Glomerular endothelial cell (primary cell): ENCODE measurements at places on chromosomes 2 and 18.

GRCh38 chr2:70069049-70069448 lies 18.2 kb upstream of the PCBP1 start:
- no peak for DNase-seq

DNA sequence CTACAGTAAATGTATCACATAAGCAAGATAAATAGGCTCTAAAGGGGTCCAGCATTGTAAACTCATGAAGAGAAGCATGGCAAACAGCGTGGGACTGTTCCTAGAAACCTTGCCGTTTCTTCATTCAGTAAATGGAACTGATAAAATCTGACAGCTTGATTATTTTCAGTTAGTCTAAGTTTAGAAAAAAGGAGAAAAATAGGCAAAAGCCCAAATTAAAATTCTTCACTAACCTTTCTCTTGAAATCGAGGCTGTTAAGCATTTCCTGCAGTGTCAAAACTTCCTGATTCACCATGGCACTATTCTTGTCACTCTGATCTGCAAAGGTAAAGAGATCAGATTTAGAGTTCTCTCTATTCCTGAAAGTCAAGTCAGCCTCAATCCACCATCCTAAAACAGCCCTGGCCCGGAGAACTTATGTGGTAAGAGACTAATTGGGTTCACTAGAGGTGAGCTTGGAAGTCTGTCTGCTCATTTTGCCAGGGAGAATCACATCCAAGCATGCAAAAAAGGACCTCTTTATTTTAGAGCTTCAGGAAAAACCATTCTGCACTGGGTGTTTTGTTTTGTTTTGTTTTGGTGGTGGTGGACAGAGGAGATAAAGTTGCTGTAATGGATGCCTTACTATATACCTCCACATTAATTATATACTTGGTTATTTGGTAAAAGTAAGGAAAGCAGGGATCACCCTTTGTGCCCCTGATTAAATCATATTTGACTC lies 52.4 kb upstream of the STAT1 start:
- no peak for DNase-seq

- no peak for DNase-seq
Measured at GRCh38 chr2:38224181-38224580, 148.2 kb upstream of the CYP1B1 start.

- no peak for DNase-seq
Measured at GRCh38 chr2:234331566-234331965, 165.3 kb downstream of the ARL4C start.

DNA sequence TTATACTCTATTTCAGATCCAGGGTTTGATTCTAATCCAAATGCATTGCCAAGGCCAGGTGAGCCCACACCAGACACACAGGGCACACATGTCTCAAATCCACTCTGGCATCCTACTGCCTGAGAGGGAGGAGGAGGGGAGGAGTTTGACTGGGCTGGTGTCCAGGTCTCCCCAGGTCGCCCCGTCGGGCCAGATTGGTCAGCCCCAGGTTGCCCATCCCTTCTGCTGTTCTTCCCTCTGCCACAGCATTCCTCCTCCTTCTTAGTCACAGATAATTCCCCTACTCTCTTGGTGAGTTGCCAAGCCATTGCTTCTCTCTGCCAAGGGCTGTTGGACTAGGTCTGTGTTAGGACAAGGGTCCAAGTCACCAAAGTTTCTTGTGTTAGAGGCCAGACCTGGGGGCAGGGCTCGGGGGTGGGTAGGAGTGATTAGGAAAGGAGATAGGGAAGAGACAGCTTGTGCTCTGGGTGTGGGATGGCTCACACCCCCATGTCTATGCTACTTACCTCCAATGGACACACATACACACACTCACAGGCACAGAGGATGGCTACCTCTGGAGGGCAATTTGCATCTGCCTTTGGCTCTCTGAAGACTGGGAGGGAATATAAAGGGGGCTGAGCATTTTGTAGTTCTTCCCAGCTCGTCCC lies 2.5 kb upstream of the EGR4 start:
- no peak for DNase-seq

GRCh38 chr18:8424917-8425725 lies 184.1 kb upstream of the RAB12 start:
- no peak for DNase-seq

- DNase-seq: no peak
Measured at GRCh38 chr18:50080932-50081560, 113.9 kb downstream of the MYO5B start.

DNA sequence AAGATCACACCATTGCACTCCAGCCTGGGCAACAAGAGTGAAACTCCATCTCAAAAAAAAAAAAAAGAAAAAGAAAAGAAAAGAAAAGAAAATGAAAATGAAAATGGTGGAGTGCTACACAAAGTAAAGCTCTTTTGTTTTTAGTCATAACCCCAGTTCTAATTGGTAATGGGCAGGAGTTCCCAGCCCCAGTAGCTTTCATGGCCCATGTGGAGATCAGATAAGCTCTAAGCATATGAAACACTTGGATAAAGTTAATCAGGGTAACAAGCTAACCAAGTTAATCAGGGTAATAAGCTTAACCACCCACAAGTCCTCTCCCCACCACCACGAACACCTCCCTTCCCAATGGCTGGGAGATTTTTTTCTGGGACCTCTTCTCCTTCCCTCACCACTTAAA lies 240.8 kb downstream of the BCL11A start:
- no peak for DNase-seq

DNA sequence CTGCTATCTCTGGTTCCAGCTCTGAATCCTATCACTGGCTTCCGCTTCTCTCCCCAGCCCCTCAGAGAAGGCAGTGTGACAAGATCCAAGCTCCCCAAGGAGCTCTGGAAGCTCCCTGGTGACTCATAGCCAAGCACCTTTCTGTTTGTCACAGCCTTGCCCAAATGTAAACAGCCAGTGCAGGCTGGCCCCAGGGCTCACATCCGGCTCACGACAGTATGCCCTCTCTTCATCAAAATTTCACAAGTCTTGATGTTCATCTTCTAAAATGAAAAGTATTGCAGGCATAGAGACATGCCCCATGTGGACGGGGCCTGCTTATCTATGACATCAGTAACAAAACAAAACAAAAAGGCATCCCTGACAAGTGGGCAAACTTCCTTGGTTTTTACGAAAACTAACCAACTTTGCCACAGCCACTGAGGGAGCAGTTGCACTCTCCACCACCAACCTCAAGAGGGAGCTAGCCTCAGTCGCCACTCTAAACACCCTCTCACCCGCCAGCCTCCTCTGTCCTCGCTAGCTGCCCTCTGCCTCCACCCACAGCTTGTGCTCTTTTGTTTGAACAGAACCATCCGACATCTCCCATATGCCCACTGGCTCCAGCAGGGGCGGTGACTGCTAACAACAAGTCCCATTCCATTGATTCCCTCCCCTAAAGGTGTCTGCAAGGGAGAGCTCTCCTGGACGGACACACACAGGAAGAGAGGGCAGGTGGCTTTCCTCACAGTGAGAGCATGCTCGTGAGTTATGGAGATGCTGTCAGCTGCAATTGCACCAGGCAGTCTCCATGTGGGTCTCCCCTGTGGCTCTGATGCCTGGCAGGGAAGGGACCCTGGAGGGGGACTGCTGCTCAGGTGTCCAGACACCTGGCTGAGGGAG lies 71.0 kb upstream of the DAPL1 start:
- no peak for DNase-seq

GRCh38 chr2:44612276-44612675 lies 250.5 kb downstream of the CAMKMT start:
- DNase-seq: no peak

DNA sequence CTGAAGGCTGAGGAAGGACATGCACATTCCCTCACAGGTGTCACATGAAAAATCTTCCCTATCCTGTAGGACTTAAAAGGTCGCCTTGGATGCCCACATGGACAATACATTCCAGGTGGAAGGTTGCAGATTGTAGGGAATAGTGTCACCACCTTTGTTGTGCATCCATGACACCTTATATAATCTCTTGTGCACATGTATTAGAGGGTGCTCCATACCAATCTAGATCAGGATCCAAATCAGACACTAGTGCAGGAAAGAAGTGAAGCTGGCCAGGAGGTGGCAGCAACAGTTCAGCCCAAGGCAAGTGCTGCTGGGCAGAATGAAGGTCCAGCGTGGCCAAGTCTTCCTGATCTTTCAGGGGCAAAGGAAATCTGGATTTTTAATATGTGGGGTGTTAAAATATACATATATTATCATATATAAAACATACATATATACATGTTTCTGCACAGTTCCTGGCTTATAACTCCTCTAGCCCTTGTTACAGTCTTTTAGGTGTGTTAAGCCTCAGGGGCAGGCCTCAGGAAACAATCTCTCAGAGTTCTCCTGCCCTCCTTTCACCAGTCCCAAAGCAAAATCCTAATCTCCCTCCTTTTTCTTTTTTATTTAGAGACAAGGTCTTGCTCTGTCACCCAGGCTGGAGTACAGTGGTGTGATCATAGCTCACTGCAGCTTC lies 16.6 kb downstream of the NIF3L1 start:
- peak; percentile 50 for DNase-seq

DNA sequence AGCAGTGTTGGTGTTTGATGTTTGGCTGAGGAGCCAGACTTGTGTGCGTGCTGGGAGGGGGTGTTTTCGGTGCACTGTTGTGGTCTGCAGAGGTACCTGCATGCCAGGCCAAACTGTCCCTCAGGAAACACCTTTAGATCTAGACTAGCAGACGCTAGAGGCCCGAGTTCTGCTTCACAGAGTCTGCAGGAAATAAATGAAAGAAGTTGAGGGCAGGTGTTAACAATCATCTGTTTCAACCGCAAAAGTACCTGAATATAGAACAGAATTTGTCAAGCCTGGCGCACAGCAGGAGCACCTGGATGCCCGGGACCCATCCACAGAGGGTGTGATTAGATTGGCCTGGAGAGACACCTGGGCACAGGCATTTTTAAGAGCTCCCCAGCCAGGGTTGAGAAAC lies 40.5 kb upstream of the REL start:
- no peak for DNase-seq

DNA sequence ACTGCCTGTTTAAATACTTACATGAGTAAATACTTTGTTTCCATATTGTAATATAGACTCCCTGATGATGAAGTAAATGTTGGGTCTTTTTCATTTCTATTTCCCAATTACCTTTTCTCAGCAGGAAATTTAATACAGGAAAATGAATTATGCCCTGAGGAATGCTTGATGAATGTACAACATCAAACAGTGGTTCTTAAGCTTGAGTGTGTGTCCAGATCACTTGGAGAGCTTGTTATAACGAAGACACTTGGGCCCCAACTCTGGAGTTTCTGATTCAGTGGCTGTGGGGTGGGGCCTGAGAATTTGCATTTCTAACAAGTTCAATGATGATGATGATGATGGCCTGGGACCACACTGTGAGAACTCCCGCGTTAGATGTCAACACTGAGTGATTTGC lies 7.1 kb upstream of the ME2 start:
- DNase-seq: no peak

GRCh38 chr2:151138507-151138906 lies 123.2 kb downstream of the RBM43 start:
- no peak for DNase-seq
